GM23338 (cell line): ENCODE measurements at places on chromosomes 11 and 22.

DNA sequence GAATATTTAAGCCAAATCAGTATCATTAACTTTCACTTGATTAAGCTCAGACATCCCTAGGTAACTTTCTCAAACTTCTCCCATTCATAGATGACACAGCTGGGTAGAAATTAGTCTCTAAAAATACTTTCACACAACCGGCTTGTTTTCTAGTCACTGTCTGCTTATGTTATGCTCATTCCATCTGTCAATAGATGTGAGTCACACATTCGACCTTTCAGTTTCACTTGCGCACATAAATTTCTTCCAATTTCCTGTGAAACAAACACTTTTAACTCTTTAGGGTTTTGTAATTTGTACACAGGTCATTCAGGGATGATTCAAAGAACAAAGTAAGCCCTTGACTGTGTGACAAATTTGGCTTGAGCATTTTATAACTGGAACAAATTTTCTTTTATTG lies 723.0 kb downstream of the KCNA4 start:
- DNase-seq, result no peak

DNA sequence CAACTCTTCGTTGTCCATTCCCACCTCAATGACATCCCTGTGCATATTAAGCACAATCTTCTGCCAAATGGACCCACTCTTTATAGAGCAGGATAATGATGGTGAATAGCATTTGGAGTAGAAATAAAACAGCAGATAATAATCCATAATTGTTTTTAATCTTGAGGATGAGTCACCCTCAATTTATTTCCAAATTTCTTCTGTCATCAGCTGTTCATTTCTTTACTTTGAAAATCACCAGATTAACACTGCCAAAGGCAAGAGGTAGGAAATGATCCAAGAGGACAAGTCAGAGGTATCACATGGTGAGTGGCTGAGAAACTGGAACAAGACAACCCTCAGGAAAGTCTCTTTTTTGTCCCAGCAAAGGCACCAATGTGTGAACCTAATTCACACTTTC lies 7.3 kb upstream of the AMBRA1 start:
- no peak for DNase-seq

GRCh38 chr22:28904211-28904896 lies 21.0 kb downstream of the ZNRF3 start:
- DNase-seq, result no peak

GRCh38 chr11:120135838-120136237 lies 2.1 kb downstream of the TRIM29 start:
- DNase-seq, result no peak

- no peak for DNase-seq
Observed at GRCh38 chr11:114269498-114269897, 26.7 kb upstream of the NNMT start.

DNA sequence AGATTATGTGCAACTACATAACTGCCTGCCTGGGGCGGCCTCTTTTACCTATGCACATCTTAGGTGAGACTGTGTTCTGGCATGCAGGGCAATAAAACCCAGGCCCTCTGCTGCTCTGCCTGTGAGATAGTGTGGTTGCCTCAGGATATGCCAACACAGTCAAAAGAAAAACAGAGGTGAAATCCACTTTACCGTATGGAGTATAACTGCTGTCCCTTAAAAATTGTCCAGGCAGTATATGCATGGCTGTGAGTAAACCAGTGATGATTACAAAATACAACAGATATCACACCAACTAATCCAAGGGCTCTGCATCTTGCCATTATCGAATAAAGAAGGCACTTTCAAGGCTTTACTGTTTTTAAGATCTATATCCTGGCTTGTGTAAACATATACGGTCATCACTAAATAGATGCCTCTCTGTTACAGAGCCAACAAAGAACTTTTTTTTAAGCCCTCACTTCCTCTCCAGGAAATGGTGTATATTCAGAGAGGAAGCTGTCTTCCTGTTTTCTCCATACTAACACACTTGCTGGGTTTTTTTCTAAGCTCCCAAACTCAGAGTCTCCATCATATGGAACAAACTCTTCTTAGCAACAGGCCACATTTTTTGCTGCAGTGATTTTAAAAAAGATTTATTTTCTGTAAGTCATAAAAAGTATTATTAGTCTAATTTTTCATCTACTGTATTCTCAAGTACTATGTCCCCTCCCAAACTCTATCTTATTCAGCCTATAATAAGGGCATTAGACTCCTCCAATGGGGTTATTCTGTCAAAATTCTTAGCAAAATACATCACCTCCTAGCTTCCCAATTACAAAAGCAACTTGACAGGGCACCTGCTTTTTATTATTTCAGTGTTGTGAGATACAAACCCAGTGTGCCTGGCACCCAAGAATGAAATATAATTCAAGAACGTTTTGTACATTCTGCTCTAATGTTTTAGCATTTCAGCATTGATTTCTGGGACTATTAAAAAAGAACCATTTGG lies 135.2 kb downstream of the MAML2 start:
- no peak for DNase-seq

GRCh38 chr22:28146401-28147314 lies 227.6 kb upstream of the PITPNB start:
- no peak for DNase-seq
